ENCODE measurements at places on chromosomes 3 and 15. TPM values are rescaled to one million over a fixed set of nuclear protein-coding genes. Genes with fewer than 3 reads are reported as not detected.

MYO5C gene
- polyA plus RNA-seq, result 9.4 TPM

SLC12A1 gene
- 0.03 TPM for polyA plus RNA-seq

PAK6 gene
- polyA plus RNA-seq, result 0.76 TPM

GRCh38 chr15:101357333-101357732, 62.3 kb upstream of the SNRPA1 start:
- DNase-seq, result no peak

GRCh38 chr3:58693940-58694850, 27.6 kb upstream of the FAM3D start:
- DNase-seq, result no peak

PLSCR2 gene
- not detected for polyA plus RNA-seq

LRRC15 gene
- 0.10 TPM for polyA plus RNA-seq

SI gene
- not detected for polyA plus RNA-seq

DNA sequence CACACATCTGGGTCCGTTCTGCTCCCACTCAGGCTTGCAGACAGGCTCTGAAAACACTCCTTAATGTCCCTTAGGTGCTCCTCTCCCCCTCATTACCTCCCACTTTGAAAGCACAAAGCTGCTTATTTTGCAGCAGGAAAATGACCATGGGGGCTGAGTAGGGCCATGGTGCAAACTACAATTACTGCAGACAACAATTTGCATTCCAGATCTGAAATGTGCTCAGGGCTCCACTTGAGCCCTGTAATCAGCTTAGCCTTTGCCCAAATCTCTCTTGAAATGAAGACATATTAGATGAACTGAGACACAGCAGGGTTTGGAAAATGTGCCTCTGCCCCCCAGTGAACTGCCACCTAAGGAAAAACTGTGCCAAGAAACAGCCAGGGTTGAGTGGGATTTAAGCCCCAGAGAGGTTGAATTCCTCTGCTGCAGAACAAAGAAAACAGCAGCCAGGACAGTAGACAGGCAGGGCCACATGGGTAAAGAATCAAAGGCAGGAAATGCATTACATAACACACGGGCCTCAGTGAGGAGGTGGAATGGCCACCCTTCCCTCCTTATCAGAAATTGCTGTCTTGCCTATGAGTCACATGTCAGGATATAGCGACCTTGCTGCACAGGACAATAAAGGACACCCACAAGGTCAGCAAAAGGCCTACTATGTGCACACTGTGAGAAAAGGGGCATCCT, 126.8 kb upstream of the ARHGEF3 start:
- DNase-seq, result no peak

DNA sequence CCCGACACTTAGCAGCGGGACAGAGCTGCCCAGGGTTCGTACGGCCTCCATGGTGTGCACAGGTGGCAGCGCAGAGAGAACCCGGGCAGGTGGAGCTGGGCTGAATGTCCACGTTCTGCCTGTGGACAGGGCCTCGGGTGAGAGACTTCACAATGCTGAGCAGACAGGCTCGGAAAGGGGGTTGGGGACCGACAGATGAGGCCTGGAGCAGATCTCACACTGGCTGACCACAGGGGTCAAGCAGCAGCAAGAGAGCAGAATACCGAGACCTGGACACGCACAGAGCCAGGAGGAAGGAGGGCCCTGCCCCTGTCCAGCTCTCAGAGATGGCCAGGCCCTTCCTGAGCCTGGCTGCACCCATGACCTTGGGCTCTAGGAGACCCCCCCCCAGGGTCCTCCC, 83.0 kb downstream of the VGLL4 start:
- DNase-seq, result no peak

CNOT10 gene
- polyA plus RNA-seq, result 21.4 TPM

- no peak for DNase-seq
Measured at GRCh38 chr3:64332459-64333350, 107.4 kb upstream of the PRICKLE2 start.

GRCh38 chr3:184746131-184747120, 34.6 kb upstream of the MAGEF1 start:
- no peak for DNase-seq

DNA sequence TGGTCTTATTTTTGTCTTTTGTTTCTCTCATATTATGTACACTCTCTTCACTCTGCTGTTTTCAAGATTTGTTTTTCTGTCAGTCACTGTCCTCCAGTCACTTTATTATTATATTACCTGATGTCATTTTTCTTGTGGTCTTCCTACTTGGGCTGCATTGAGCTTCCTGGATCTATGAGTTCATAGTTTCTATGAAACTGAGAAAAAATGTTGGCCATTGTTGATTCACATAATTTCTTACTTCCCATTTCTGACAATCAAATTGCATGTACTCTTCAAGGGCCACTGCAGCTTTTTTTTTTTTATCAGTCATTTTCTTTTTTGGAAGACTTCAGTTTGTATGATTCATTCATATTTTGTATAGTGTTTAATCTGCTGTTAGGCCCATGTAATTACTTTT, 1180.6 kb upstream of the GBE1 start:
- no peak for DNase-seq

MUC4 gene
- 0.70 TPM for polyA plus RNA-seq

CPNE4 gene
- polyA plus RNA-seq, result 0.15 TPM

DNA sequence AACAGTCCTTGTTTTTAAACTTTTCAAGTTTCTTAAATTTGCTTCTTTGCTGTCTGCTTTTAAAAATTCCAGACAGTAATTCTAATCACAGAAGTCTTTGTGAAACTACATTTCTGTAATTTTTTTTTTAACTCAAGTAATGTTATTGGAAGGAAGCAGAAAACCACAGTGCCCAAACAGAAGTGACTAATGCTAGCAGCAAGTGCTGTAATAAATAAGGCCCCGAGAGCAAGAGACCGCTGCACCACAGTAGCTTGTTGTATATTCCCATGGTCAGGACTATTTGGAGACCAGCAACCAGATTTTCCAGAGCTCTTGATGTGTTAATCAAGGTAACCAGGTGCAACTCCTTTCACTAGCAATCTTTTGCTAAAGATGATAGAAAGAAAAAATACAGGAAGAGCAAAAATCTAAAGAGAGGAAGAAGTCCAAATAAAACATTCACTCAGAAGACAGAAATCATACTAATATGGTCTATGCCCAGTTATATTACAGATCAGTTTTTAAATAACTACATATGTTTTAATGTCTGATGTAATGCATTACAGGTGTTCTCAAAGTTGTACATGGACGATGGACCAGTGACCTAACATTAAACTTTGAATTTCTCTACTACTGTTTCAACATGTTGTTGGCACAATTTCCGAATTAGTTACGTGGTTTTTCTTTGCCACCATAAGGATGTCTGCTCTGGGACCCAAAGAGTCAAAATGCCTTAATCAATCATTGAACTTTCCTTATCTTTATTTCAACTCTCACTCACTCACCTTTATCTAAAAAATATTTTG, 36.4 kb downstream of the WWTR1 start:
- DNase-seq, result no peak

GRCh38 chr15:32967521-32967920, 227.0 kb downstream of the FMN1 start:
- DNase-seq, result no peak
